Neural progenitor cell (in vitro differentiated cells): ENCODE measurements at places on chromosomes 16 and 17.

DNA sequence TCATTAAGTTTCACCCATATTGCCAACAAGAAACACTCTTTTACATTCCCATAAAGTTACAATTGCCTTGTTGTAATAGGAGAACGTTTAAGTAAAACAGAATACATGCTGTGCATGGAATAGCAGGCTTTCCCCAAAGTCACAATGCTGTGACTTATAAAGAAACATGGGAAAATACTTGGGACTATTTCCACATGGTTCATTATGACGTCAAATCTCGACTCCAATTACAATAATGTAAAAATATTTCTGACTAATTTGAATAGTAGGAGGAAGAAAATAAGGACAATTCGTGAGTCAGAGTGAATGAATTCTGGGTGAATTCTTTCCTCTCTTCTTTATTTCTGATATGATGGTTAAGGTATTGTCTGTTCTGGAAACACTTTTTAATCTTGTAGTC, 52.8 kb downstream of the CDH11 start:
- no peak for DNase-seq

DNA sequence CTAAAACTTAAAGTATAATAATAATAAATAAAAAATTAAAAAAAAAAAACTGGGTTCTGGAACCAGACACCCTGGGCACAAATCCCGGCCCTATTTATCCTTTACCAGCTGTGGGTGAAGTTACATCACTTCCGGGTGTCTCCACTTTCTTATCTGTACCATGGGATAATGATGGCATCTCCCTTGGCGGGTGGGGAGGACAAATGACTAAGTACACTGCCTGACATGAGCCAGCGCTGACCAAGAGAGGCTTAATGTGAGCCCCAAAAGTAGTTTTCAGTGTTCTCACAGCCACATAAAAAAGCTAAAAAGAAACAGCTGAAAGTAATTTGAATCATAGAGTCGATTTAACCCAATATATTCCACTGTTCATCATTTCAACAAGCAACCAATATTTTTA, 424.9 kb downstream of the SOX9 start:
- DNase-seq: no peak

GRCh38 chr16:10967986-10968385, 23.6 kb downstream of the CLEC16A start:
- no peak for DNase-seq

DNA sequence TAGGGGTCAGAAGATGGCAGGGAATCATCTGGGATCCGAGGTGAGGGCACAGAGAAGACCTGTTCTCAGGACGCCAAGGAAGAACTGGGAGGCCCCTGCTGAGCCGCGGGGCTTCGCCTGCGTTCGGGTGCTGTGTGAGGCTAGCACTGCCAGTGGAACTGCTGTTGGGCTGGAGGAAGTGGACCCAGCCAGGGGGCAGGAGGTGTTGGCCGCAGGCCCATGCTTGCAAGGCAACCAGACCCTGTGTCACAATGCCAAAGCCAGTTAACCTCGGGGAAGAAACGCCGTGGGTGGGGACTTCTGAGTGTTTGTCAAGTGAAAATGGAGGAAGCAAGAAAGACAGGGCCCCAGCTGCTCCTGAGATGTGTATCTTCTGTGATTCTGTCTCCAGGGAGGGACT, 185.5 kb downstream of the LGALS9B start:
- DNase-seq: no peak

DNA sequence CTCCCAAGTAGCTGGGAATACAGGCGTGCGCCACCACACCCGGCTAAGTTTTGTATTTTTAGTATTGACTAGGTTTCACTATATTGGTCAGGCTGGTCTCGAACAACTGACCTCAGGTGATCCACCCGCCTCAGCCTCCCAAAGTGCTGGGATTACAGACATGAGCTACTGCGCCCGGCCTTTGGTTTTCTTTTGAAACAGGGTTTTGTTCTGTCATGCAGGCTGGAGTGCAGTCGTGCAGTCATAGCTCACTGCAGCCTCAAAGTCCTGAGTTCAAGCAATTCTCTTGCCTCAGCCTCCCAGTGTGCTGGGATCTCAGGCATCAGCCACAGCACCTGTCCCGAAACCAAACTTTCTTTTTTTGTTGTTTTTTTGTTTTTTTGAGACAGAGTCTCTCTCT, 25.1 kb downstream of the PRR11 start:
- no peak for DNase-seq

GRCh38 chr16:72905581-72905980, 142.3 kb downstream of the ZFHX3 start:
- no peak for DNase-seq

GRCh38 chr17:80060644-80061043, 24.2 kb downstream of the CCDC40 start:
- no peak for DNase-seq

GRCh38 chr17:75872434-75873351, 5.7 kb downstream of the TRIM47 start:
- no peak for DNase-seq

DNA sequence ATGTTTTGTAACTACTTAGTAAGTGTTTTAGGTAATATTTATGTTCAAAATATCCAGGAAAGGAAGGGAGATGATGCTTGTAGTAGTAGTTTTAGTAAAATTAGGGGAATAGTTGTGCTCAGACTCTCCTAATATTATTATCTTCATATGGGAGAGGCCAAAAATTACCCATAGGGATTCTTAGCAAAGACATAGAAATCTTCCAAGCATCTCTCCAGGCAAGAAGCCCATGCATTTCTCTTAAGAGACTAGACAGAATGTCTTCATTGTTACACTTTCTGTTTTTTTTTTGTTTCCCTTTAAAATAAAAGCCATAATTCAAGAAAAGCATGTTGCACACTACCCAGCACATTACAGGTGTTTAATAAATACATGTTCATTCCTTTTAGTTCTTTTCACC, 180.6 kb downstream of the CYB561 start:
- DNase-seq: no peak

DNA sequence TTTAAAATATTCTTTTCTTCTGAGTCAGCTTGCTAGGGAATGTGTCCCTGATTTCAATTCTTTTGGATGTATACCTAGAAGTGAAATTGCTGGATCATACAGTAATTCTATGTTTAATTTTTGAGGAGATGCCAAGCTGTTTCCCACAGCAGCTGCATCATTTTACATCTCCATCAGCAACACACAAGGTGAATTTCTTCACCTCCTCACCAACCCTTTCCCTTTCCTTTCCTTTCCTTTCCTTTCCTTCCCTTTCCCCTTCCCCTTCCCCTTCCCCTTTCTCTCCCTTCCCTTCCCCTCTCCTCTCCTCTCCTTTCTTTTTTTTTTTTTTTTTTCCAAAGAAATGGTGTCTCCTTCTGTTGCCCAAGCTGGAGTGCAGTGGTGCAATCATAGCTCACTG, 45.4 kb upstream of the BRD7 start:
- no peak for DNase-seq

- no peak for DNase-seq
Observed at GRCh38 chr17:4540224-4540651, 14.9 kb downstream of the MYBBP1A start.

- DNase-seq: no peak
Observed at GRCh38 chr16:2767891-2768290, 9.2 kb downstream of the ELOB start.

DNA sequence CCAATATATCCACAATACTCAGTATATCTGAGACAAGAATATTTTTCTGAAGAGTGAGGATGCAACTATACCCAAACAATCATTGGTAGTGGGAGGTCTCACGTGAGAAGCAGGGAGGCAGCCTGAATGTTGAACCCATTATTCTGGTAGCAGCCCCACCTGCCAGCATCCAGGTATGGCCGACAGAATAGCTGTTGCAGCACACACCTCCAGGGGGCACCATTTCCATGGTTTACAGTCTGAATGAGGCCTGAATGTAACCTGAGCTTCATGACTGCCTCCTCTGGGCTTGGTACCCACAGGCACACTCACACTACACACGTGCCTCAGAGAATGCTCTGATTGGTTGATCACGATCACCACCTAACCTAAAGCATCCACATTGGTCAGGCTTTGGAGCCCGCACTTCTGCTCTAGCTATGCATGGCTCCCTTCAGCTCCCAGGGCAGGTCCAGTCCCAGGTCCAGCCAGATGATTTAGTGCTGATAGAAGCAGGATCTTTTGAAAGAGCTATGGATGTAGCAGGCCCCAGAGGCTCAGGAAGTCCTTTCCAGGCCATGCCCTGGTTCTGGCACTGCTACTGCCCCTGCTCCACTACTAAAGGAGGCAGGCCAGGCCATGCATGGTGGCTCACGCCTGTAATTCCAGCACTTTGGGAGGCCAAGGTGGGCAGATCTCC, 11.0 kb upstream of the CBFB start:
- DNase-seq: peak; percentile 93

DNA sequence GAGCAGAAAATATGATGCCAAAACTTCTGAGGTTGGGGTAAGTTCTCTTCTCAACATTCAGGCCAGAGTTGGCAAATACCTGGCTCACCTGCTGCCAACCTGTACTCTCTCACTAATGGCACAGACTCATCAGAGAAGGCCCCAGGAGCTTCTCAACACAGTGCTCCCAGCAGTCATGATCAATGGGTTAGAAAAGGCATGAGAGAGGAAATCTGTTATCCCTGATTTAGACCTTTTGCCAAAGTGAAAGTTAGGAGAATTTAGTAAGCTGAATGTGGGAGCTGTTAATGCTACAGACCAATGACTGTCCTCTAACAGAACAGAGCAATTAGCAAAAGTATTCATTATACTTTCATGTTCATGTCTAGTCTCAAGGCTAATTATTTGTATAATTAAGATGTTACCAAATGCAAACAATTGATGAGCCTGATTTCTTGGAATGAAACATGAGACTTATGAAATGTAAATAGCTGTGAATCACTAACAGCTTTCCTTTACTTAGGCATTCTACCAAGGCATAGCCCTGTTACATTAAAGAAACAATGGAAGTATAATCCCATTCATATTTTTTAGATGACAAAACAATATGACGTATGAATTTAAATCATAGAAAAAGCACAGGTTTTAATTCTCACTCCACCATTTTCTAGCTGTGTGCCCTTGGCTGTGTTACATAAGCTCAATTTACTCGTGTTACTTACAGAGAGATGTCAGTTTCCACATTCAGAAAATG, 68.7 kb upstream of the MARCHF10 start:
- DNase-seq: no peak

DNA sequence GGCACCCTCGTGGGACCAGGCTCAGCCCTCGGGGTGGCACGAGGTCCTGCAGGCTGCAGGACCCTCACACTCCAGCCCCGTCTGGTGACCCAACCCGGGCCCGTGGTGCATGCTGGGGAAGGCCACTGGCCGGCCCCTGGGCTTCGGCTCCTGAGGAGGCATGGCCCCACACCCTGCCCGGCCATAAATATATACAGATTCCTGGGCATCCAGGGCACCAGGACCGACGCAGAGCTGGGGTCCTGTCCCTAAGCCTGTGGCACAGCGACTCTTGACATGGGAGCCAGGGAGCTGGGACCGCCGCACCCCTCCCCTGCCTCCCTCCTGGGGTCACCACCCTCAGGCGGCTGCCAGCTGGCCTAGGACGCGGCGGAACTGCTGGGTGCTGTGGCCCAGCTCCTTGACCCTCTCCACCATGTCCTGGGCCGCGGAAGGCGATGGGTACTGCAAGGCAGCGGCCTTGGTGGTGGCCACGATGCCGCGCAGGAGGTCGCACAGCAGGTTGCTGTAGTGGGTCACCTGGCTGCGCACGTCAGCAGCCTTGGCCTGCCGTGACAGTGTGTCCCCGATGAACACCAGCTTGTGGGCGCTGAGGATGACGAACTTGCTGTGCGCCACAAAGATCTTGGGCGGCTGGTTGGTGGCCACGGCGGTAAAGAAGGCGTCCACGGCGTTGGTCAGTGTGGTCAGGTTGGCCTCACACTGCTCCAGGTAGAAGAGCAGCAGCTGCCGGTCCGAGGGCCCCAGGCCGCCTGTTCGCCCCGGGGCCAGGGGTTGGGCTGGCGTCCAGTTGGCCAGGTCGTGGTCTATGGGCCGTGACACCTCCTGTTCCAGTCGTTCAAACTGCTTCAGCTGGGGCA, 10.6 kb downstream of the CTRB1 start:
- no peak for DNase-seq

GRCh38 chr17:7014995-7015958, 2.9 kb downstream of the RNASEK start:
- DNase-seq: peak; percentile 21

- DNase-seq: no peak
Observed at GRCh38 chr16:2089706-2090480, 42.1 kb downstream of the TSC2 start.

GRCh38 chr16:61564716-61565115, 471.5 kb downstream of the CDH8 start:
- no peak for DNase-seq

GRCh38 chr17:67082107-67082506, 37.8 kb downstream of the CACNG1 start:
- DNase-seq: no peak

DNA sequence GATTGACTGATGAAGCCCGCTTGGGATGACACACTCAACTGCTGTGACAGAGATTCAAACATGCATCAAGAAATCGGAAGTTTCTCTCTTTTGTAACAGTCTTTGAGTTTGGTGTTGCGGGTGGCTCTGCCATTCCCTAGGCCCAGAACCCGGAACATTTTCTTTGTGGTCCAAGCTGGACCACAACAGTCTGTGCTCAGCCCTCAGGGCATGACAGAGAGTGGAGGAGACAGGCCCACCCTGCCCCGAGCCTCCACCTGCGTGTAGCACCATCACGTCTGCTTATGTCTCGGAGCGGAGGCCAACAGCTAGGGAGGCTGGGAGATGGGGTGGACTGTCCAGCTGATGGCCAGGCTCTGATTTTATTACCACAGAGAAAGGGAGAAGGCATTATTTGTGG, 64.5 kb downstream of the SHISA6 start:
- no peak for DNase-seq

- DNase-seq: no peak
Observed at GRCh38 chr17:54680410-54680809, 220.2 kb upstream of the TOM1L1 start.

DNA sequence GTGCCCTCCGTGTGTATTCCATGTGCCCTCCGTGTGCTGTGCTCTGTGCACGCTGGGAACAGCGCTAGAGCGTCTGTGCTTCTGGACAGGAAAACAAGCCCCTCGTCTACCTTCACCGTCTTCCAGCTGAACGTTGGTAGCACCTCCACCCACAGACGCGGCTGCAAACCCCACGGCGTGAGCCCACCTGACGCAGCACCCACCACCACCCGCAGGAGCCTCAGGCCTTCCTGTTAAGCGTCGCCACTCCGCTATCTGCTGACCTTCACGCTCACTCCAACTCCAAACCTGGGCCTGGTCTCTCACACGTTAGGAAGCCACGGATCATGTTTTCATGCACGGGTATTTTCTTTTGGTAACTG, 56.6 kb downstream of the ENGASE start:
- no peak for DNase-seq

GRCh38 chr16:15915555-15916081, 27.2 kb upstream of the CEP20 start:
- DNase-seq: no peak
